Foreskin keratinocyte (primary cell): ENCODE measurements at places on chromosomes 7 and 10. TPM values are rescaled to one million over a fixed set of nuclear protein-coding genes. Genes with fewer than 3 reads are reported as not detected.

GNAT3 gene
- polyA plus RNA-seq: not detected in 2 replicates

RASA4 gene
- 0.92 and 0.99 TPM in 2 replicates for polyA plus RNA-seq

- DNase-seq: peak; percentile 96
These were observed 134.3 kb downstream of the HTR7 start for GRCh38 chr10:90723416-90724068.

- peak; percentile 53 for DNase-seq
These were observed 155.5 kb upstream of the AHR start for GRCh38 chr7:17142831-17143541.

- no peak for DNase-seq
These were observed 57.3 kb upstream of the MET start for GRCh38 chr7:116614499-116615262.

GRCh38 chr10:101631821-101632475 is 43.8 kb downstream of the DPCD start:
- DNase-seq: no peak

DNA sequence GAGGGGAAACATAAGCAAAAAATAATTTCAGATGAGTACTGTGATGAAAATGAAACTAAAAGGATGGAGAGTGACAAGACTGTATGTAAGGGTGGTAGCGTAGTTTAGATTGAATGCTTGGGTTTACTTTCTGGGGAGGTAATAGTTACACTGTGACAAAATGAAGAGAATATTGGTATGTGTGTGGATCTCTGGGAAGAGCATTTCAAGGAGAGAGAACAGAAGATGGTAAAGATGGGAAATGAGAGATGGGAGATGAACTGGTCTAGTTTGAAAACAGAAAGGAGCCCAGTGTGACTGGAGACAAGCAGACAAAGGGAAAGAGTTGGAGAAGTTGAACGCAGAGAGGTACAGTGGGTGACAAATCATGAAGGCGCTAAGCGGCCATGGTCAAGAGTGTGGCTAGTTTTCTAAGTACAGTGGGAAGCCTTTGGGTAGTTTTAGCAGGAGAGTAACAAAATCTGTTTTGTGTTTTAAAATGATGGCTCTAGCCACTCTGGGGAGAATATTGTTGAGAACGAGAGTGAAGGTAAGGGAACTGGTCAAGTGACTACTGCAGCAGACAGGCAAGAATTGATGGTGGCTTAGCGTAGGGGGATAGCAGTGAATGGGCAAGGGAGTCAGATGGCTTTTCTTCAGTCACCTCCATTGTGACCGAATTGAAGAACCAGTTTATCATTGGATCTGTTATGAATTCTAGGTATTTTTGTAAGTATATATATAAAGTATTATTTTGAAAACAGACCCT is 22.6 kb downstream of the PALS2 start:
- DNase-seq: no peak
